ENCODE measurements at places on chromosomes 5 and 9. TPM values are rescaled to one million over a fixed set of nuclear protein-coding genes. Genes with fewer than 3 reads are reported as not detected.

The CDH6 gene
- 0.09 TPM for total RNA-seq

The PCDHA1 gene
- 0.14 TPM for total RNA-seq

The CAMSAP1 gene
- total RNA-seq = 21.0 TPM

The GABRA6 gene
- total RNA-seq = not detected

The HAVCR1 gene
- 28.9 TPM for total RNA-seq

The BHMT2 gene
- not detected for total RNA-seq

The GFPT2 gene
- 49.9 TPM for total RNA-seq

The ZNF474 gene
- total RNA-seq = 0.19 TPM

The ORM2 gene
- total RNA-seq = not detected

The MSX2 gene
- 4.6 TPM for total RNA-seq

The PTBP3 gene
- 31.2 TPM for total RNA-seq

The SLCO6A1 gene
- not detected for total RNA-seq

Measured in A549 treated with Mapracorat at 1 μM for 4 hours (cell line).